ENCODE measurements at places on chromosomes 1 and 21.

- DNase-seq: no peak
Observed at GRCh38 chr1:48760857-48761256, 15.8 kb downstream of the BEND5 start.

DNA sequence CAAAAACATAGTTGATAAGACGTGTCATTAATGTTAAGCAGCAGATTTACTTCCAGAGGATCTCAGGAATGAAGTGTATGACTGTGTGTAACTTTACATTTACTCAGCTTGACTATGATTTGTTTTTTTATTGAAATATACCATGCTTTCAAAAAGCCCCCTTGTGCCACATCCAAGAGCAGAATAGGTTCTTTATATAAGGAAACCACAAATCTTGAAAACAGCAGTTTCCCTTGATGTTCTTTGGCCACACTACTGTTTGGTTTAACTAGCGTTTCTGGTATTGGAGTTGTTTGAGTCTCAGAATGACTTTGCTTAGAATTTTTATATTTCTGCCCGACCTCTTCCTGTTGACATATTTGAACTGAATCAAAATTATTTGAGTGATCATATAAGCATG, 25.0 kb downstream of the LRRC8C start:
- DNase-seq: no peak

GRCh38 chr1:165616054-165616612, 14.9 kb upstream of the MGST3 start:
- no peak for DNase-seq

GRCh38 chr1:65067491-65068201, 80.4 kb upstream of the AK4 start:
- DNase-seq: peak; percentile 68

DNA sequence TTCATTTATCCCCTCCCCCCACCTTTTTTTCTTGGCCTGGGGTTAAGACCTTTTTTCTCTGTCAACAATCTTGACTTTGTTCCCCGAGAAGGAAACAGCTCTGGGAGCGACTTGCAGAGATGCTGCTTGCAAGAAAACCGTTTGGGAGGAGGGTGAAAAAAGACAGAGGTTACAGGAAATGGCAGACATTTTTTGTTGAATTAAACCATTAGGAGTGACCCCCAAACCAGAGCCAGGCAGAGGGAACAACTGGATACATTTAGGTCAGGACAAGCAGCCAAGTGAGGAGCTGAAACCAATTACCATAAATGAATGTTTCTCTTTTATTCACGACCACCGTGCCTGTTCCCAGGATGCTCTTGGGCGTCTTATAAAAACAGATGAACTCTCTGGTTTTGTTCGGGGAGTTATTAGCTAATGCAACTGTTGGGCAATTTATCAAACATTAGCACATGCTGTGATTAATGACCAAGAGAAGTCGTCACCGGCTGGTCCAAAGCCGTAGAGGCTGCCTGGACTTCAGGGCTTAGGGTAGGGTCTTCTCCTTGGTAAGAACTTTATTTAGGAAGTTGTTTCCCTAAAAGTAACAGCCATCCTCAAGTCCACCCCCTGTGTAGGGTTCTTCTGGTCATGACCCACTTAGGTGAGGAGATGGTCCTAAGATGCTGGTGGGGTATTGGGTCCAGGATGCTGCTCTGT, 141.0 kb downstream of the FOXD2 start:
- no peak for DNase-seq

Measured in retinal pigment epithelial cell (primary cell).